Cortex of kidney (tissue), 1 donor: ENCODE measurements at places on chromosomes 5 and 9.

- no peak for DNase-seq
These were observed 138.0 kb upstream of the KCNN2 start for GRCh38 chr5:114223866-114224265.

DNA sequence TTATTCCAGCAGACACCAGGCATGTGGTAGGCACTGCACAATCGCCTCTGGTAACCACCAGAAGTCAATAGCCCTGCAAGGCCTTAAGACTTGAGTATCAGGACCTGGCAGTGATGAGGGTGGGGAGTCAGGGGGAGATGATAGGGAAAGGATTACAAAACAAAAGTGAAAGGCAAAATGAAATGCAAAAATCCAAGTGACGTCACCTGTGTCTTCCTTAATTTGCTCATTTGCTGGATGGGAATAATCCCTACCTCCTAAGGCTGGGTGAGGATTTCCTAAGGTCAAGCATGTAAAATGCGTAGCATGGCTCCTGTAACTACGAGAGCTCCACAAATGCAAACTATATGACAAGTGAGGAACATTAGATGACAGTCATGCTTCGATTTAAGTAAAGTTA lies 58.4 kb downstream of the FOXI1 start:
- no peak for DNase-seq

DNA sequence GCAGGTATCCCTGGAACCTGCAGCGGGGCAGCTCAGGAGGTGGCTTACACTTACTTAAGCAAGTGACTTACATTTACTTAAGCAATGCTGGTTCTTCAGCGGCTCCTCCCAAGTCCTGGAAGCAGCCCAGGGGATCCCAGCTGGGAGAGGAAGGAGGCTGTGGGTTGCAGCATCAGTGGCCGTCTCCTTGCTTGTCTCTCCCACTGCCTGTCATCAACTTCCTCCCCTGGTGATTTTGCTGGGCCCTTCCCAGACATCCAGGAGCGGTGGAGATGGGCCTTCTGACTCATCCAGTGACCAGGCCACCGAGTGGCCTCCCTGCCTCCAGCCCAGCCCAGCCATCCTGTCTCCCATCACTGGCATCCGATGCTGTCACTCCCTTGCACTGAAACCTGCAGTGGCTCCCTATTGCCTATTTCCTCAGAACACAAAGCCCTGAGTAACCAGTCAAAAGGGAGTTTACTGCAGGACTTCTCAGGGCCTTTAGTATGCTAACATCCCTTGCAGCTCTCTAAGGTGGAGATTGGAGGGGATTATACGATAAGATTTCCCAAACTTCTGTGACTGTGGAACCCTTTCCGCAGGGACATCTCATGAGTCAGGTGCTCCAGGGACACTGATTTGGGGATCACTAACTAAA lies 155.9 kb upstream of the PHYKPL start:
- DNase-seq: no peak

DNA sequence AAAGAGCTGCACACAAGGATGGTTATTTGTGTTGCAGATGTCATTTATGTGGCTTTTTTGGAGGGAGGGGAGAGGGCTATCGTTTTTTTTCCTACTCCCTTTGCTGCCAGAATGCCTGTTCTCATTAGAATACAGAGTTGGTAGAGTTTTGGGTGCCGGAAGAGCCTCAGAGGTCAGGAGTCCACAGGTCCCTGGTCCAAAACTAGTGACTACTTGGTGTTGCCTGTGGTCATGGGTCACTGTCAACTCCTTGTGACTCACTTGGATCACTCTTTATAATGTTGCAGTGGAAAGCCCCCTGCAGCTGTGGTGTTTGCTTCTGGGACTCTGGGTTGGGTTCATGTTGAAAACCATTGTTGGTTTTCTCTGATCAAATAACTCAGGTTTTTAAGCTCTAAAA lies 131.4 kb downstream of the MAST4 start:
- no peak for DNase-seq

GRCh38 chr5:152532714-152533113 lies 127.6 kb upstream of the NMUR2 start:
- DNase-seq: no peak

- DNase-seq: no peak
These were observed 8.1 kb upstream of the RNU6ATAC start for GRCh38 chr9:134172198-134173126.

DNA sequence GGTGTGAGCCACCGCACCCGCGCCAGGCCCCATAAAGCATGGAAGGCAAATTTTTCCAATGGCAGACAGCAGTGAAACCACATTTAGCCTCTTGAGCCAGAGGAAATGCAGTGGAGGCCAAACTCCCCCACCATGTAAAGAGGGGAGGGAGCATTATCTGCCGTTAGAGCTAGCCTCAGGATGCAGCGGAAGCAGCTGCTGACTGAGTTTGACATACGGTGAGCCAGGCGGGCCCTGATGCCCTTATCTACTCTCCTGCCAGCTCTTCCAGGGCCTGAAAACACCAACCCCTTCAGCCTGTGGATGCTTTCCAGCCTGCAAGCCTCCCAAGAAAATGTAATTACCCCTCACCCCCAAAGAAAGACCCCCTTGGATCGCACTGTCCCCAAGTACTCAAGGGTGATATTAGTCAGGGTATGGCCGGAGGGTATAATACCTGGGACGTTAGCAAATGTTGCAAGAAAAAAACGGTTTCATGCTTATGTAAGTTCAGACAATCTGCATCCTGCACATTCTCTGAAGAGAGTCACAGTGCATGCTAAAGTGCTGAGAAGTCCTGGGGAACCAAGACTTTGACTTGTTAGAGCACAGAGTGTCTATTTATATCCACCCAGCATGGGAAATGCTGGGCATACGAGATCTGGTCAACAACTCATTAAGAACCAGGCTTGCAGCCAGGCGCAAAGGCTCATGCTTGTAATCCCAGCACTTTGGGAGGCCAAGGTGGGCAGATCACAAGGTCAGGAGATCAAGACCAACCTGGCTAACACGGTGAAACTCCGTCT lies 11.3 kb upstream of the GGTA1 start:
- DNase-seq: no peak

DNA sequence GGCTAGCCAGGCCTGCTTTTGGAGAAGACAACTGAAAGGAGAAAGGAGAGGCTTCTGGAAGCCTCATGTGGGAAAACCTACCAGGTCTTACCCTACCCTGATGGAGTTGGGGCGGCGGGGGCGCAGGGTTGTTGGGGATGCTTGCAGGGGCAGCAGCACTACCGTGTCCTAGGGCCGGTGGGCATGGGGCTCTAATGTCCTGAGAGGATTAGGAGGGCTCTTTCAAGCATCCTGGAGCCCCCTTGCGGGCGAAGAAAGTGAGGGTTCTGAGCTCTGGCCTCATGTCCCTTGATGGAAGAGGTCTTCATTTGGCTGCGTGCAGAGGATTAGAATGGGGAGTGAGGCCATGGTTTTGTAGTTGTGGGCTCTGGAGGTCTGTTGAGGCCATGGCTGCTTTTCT lies 86.9 kb upstream of the PITX1 start:
- no peak for DNase-seq

GRCh38 chr5:164358531-164359259 lies 853.3 kb downstream of the MAT2B start:
- DNase-seq: no peak

- DNase-seq: no peak
These were observed 209.6 kb upstream of the TNC start for GRCh38 chr9:115327436-115328122.

DNA sequence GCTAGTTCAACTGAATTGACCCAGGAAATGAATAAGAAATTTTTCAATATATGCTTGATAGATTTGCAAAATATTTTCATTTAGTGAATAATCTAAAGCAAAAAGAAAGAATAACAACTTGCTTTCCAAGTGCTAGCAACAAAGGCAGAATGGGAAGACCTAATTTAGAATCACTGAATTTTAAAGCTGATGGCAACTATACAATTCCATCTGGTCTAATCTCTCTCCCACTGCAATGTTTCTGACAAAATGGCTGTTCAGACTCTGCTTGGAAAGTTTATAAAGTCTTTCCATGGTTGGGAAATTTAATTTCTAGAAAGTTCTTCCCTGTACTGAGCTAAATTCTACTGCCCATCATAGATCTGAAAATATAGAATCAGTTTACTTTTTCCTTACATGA lies 75.7 kb upstream of the ACOT12 start:
- DNase-seq: no peak

DNA sequence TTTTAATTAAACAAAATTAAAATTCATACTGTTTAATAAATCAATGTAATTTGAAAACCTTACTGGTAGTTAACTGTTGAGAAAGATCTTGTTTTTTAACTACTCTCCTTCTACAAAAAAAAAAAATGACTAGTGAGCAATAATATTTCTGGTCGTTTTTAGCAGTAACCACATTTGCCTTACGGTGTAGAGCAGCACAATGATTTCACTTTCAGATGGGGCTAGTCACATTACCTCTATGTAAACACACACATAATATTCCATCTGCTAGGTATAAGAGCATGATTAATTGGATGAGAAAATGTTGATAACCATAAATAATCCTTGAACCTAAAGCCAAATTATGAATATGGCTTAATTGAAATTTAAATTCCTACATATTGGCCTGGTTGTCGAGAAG lies 198.1 kb downstream of the CHSY3 start:
- DNase-seq: no peak

GRCh38 chr5:116271446-116272025 lies 186.7 kb downstream of the COMMD10 start:
- no peak for DNase-seq

DNA sequence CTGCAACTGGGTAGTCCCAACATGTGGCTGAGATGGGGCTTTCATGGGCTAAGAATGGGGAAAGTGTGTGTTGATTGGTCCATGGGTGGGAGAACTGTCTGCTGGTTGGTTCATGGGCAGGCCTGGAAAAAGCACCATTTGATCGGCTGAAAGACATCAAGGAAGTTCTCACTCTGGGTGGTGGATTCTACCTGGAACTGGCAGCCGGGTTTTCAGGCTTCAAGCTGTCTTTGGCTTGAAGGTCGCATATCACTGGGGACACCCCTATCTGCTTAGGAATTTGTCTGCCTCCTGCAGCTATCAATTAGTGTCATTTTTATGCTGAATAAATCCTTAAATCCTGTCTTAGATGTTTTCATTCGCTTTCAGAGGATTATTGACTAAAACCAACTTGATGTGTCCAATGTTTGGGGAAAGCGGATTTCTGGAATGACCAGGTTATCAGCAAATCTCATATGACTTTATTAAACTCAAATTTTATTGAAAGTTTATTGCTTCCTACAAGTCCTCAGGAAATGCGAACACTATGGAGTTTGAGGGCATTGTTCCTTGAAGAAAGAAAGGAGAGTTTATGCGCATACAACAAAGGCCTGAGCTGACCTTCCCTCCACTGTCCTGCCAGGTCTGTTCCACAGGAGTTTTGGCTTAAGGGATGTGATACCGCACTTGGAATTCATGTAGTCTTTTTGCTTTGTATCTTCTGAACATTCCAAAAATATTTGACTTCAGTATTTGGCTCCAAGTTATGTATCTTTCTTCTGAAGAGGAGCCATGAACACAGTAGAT lies 451.1 kb downstream of the TUSC1 start:
- no peak for DNase-seq

DNA sequence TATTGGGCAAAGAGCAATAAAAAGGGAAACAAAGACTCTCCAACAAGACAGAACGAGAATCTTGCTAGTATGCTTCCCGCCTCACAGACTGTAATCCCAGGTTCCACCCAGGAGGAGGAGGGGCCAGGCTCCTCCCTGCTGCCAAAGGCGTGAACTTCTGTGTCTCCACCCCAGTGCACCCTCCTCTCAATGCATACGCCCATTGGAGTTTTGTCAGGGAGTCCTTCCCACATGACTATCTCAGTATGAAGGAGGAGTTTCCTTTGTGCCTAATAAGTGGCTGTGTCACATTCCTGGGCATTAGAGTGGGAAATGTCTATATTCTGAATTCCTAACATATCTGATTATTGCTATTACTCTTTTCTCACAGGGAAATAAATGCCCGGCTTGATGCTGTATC lies 106.4 kb upstream of the DHFR start:
- DNase-seq: no peak

DNA sequence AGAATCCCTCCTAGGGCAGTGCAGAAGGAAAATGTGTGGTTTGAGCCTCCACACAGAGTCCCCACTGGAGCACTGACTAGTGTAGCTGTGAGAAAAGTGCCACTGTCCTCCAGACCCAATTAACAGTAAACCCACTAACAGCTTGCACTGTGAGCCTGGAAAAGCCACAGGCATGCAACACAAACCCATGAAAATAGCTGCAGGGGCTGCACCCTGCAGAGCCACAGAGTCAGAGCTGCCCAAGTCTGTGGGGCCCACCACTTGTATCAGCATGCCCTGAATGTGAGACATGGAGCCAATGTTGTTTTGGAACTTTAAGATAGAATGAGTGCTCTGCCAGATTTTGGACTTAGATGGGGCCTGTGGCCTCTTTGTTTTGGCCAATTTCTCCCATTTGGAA lies 119.8 kb upstream of the CDH9 start:
- no peak for DNase-seq

GRCh38 chr5:80837679-80838078 lies 122.5 kb upstream of the RASGRF2 start:
- no peak for DNase-seq

DNA sequence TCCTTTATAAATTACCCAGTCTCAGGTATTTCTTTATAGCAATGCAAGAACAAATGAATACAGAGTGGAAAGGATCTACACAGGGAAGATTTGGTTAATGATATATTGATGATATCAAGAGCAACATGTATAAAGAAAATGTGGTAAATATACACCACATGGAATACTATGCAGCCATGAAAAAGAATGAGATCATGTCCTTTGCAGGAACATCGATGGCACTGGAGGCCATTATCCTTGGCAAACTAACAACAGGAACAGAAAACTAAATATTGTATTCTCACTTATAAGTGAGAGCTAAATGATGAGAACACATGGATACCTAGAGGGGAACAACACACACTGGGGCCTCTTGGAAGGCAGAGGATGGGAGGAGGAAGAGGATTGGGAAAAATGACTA lies 19.9 kb upstream of the PUM3 start:
- DNase-seq: no peak

DNA sequence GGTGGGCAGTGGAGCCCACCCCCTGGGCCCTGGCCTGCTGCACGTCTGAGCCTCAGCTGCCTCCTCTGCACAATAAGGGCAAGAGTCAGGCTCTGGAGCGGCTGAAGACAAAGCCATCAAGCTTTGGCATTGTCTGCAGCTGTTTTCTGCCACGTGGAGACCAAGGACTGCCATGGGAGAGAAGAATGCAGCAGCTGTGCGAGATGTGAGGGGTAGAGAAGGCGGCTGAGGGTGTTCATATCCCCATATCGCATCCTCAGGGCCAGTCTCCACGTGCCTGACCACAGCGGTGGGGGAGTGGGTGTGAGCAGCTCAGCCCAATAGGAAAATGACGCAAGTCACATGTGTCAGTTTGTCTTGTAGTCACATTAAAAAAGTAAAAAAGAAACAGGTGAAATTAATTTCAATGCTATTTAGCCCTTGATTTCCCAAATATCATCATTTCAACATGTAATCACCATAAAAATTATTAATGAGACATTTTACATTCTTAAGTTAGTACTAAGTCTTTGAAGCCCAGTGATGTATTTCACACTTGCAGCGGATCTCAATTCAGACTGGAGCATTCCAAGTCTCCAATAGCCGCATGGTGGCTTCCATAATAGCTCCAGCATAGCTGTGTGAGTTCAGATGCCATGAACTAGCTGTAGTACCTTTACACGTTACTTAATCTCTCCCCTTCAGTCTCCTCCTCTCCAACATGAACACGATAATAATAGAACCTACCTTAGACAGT lies 6.6 kb downstream of the C1QTNF2 start:
- no peak for DNase-seq
